MV-4-11 (cell line): ENCODE measurements at places on chromosomes 12 and 14.

DNA sequence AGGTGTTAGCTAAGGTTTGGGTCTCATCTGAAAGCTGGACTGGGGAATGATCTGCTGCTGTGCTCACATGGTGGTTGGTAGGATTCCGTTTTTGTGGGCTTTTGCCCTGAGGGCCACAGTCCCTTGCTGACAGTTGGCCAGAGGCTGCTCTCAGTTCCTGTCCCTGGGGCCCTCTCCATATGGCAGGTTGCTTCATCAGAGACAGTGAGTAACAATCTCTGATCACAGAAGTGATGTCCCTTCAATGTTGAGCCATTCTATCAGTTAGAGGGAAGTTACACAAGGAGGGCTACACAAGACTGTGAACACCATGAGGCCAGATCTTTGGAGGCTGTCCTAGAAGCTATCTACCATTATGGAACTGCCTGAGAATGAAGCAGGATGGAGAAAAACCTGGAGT, 137.2 kb downstream of the AACS start:
- DNase-seq: peak; percentile 89

- no peak for DNase-seq
These were observed 606 bp downstream of the PRIMA1 start for GRCh38 chr14:93787465-93788292.

DNA sequence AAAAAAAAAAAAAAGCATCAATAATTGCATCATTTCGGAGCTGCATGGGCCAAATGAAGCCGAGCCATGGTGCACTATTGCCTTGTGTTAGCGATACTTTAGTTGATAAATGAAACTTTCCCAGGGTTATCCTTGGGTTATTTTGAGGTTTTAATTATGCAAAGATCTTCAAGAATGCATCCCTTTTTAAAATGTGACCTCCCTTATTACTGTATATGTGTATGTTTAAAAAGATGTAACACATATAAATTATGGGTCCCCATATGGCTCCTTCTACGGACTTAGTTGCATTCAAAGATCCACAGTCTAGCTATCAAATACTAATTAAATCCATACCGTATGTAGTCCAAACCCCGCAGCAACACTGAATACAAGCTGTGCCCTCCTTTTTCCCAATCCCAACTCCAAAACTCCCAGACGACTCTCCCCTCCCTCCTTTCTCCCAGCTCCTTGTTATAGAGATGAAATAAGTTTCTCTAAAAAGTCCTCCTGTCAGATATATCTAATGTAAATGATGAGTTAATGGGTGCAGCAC, 129.3 kb upstream of the MAP1LC3B2 start:
- DNase-seq: no peak

- no peak for DNase-seq
These were observed 32.4 kb upstream of the CD69 start for GRCh38 chr12:9792961-9793617.

GRCh38 chr12:90199006-90199405, 490.4 kb upstream of the ATP2B1 start:
- peak; percentile 32 for DNase-seq

GRCh38 chr12:67459173-67459572, 189.4 kb upstream of the DYRK2 start:
- DNase-seq: no peak

- no peak for DNase-seq
These were observed 382.3 kb downstream of the KCNH5 start for GRCh38 chr14:62662811-62663455.

DNA sequence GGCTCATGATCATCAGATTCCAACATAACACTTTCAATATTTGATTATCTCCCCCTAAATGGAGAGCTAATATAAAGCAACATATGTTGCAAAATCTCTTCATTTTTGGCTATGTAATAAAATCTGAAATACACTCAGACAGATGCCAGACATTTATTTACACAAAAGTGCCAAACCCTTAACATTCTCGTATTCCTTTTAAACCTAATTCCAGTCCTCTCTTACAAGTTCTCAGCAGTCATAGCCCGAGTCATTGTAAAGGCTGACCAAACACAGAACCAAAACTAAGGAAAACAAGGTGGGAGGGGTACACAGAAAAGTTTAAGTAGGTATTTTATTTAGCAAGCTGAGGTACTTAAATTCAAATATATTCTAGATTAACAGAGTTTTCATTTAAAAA, 81.4 kb downstream of the LRP6 start:
- DNase-seq: no peak

DNA sequence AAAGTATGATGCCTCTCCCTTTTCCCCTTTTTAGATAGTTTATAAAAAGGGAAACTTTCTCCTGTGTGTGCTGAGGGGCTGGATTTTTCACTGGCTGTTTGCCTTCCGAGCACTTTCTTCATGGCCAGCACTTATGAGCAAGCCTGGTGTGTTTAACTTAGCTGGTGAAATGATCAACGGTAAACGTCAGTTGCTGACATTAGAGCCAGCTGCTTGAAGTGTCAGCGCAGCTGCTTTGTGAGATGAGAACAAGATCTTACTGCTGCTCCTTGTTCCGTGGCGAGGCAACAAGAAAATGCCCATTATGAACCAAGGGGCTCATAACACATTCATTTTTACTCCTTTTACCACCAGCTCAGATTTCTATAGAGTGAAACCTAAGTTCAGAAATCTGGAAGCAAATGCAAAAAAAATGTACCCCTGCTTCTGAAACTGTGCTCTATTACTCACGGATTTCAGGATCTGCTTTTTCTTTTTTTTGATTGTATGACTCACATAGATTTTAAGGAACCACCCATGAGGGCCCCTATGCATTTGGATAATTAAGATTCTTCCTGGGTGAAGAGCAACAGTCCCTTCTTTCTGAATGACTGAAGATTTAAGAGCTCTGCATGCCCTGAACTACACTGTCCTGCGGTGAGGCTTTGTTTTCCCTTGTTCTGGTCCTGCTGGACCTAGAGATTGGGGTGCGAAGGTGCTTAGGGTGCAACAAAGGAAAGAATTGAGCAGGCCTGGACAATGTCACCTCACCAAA, 74.3 kb upstream of the CPM start:
- peak; percentile 89 for DNase-seq

GRCh38 chr14:104975481-104976197, 2.5 kb downstream of the AHNAK2 start:
- peak; percentile 30 for DNase-seq

GRCh38 chr12:29578070-29578469, 80.6 kb upstream of the OVCH1 start:
- peak; percentile 49 for DNase-seq

DNA sequence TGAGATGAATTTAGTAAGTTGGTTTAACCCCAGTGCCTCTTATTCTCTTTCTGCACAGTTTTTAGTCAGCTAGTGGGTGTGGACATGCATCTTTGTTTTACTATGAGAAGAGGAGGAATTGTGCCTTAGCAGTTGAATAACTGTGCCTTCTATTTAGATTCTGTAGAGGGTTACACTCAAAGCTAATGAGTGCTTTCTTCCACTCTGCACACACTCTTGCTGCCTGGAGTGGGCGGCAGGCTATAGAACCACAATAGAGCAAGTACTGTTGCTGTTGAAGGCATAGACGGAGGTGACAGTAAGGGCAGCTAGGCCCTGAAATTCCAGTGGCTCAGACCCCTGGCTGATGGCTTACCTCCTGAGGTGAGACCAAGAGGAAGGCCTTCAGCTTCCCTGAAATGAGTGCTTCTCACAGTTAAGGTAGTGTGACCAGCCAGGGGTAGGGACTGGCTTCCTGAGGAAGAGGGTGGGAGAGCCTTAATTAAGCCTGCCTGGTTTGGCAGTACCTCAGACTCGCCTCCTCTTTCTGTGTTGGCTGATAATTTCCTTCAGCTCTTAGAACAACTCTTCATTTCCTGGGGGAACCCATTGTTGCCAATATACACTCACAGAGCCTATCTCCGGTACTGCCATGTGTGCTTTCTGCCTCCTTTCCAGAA, 24.7 kb downstream of the SUSD6 start:
- no peak for DNase-seq

GRCh38 chr12:13784504-13784903, 196.9 kb downstream of the GRIN2B start:
- DNase-seq: peak; percentile 19

DNA sequence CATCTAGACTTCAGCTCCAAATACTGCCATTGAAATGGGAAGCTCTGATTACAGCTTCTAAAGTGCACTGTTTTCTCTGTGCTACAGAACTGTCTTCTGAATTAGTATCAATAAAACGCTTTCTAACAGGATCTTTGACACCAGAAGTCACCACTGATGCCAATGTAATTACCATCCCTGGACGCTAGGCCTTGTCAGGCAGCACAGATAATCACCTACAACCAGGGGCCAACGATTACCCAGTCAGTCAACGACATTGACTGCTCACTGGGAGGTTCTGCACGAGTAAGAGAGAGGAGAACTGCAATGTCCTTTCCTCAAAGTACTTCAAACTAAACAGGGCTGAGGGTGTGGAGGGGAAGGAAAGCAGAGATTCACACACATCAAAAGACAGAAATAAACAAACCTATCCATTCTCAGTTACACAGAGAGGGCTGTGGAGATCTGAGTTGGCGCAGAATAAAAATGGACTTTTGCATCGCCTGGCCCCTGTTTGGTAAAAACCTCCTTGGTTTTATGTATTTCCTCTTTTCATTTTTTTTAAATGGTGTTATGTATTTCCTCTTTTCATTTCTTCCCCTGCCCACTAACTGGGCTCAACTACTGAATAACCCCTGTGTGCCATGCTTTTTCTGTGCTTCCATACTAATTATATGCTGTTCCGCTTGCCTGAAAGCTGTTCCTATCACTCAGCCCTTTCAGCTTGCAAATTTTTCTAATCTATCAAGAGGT, 492.2 kb downstream of the APAF1 start:
- DNase-seq: peak; percentile 80

GRCh38 chr14:98633380-98633779, 638.6 kb downstream of the BCL11B start:
- DNase-seq: no peak

DNA sequence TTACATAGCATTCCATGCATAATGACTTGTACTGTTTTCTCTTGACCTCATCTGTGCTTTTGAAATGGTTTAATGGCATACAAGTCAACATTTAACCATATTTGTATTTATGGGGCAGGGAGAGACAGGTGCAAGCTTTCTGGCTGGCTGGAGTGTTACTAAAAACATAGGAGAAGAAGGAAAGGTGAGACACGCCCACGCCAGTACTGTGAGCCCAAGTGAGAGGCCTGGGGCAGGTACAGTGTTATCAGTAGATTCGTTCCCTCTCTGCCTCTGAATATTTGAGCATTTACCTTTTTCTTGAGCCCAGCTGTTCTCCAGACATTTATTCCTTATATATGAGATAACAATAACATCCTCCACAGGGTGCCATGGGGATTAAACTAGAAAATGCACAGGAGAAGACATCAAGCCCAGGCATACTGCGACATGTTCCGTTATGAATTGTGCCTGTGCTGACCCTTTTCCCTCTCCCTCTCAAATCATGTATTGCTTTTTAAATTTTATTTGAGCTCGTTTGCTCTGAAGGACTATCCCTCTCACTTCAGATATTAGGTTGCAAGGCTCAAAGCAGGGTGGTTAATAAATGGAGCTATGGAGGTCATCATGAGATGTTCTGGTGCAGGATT, 34.6 kb upstream of the TUBA1C start:
- DNase-seq: no peak

GRCh38 chr12:69509904-69510827, 40.0 kb downstream of the FRS2 start:
- no peak for DNase-seq

GRCh38 chr12:52805000-52805399, 8.9 kb downstream of the KRT4 start:
- DNase-seq: peak; percentile 34

DNA sequence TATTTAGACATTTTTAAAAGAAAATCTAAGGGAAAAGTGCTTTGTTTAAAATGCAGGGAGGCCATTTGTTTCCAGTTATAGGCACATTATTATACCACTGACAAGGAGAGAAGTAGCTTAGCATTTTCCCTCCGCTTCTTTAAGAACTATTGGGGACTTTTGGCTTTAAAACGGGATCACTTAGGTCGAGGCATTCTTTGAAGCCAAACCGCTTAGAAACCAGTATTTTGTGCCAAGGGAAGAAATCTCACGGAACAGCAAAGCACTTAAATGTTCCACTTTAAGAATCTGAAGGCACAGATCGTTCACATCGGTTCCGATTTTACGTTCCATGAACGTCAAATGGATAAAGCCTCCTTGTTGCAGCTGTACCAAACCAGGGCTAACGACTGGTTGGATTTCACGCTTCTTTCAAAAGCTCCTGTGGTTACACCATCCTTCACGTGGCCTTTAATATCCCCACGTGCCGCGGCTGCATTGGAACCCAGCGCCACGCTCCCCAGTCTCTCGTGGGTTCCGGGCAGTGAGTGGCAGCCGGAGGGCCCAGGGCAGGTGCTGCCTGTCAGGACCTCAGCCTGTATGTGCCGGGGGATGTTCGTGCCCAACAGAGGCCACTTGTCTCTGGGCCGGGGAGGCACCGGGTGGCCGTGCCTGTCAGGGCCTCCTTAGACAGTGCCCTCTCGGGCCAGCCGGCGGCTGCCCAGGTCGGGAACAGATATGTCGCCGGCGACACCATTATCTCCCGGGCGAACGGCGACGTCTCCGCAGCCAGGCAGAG, 195.4 kb downstream of the KIF26A start:
- DNase-seq: no peak

DNA sequence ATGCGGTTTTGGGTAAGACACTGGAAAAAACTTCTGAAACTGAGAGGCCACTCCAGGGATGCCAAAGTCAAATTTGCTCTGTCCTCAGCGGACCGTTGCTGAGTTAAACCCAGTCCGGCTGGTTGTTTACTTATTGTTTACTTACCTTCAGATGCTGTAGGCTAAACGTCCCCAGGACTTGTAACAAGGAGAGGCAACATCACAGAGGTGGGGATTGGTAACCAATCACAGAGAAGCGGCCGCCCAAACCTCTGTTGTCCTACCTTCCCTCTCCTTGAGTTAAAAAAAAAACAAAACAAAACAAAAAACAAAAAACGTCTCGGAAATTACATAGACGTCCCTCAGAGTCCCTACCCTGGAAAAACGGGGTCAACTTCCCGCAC, 380 bp downstream of the ANO2 start:
- no peak for DNase-seq

DNA sequence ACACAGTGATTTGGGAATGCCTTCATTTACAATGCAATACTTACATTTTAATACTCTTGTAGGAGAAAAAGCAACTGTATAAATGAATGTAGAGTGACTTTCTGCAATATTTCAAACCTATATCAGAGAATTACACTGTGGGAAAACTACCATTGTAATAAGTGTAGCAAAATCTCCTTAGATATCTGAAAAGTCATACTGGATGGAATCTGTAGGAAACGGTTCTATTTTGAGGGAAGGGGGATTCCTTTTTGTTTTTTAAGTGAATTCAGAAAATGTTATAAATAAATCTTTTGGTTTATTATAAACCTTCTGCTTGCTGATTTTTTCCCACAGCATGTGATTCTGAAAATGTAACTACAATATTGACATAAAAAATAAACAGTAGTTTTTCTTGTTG, 23.0 kb downstream of the ZNF891 start:
- DNase-seq: no peak
